ENCODE measurements at places on chromosomes 1 and 21. TPM values are rescaled to one million over a fixed set of nuclear protein-coding genes. Genes with fewer than 3 reads are reported as not detected.
A peak's percentile ranks its signal among the peaks of the same experiment; 100 is the strongest.

DNA sequence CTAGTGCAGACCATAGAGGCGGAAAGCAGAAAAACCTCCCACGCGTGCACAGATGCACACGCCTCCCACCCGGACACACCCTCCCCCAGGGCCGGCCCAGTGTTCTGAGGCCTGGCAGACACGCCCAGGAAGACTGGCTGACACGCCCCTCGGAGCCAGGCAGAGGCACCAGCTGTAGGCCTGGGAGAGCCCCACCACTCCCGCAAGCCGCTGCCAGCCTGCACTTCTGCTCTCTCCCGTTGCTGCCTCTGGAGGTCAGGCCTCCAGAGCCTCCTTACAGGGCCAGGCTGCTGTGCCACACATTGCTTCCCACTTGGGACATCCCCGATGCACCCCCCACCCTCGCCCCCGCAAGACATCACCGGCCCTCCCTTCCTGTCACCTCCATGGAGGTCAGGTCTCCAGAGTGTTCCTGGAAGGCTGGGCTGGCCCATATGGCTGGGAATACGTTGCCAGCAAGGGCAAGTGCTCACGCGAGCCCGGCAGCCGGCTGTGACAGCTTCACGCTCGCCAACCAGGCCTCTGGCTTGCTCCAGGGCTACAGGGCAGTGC is 40.4 kb downstream of the CASZ1 start:
- no peak overlapping the region for H3K27ac ChIP-seq
- no peaks in the 10 kb centered on the region for H3K4me1 ChIP-seq
- no peaks in the 10 kb centered on the region for H3K36me3 ChIP-seq
- no peaks in the 10 kb centered on the region for H3K27me3 ChIP-seq
- no peak for DNase-seq
- no peak overlapping the region for H3K4me3 ChIP-seq

The NUP210L gene
- polyA plus RNA-seq: 0.19 TPM

DNA sequence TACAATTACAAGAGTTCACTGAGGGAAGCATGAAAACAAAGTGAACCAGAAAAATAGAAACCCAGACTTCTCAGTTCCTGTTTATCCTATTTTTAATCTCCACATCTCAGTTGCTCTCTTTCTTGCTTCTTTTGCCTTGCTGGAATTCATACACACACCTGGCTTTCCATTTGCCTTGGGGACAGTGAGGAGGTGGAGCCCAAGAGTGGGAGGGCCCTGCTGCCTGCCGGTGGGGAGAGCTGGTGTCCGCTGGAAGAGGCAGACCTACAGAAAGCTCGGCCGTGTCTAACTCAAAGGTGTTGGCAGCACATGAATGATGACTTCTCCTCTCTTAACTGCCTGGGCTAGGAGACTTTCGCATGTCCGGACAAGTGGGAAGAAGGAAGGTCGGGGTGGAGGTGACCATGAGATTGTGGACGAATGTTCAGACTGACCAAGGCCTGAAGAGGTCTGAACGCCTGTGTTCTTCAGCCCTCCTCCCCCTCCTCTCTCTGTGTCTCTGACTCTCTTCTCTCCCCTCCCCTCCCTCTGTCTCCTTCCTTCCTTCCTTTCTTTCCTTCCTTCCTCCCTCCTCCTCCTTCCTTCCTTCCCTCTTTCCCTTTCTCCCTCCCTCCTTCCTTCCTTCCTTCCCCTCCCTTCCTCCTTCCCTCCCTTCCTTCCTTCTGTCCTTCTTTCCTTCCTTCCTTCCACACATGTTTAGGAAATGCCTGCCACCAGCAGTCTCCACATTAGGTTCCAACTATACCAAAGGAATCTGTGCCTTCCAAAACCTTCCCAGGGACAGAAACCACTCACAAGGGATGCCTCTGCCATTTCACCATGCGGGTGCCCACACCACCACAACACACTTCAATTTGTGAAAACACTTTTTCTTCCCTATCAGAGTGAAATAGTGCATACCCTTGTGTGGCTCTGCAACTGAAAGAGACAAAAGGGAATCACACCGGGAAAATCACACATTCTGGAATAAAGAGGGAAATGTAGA is 157.3 kb upstream of the RUNX1 start:
- H3K4me3 ChIP-seq: no peak overlapping the region
- no peaks in the 10 kb centered on the region for H3K4me1 ChIP-seq
- no peaks in the 10 kb centered on the region for H3K27me3 ChIP-seq
- no peak for DNase-seq

- peaks cover 6% of the 10 kb centered on the region for H3K4me1 ChIP-seq
- no peaks in the 10 kb centered on the region for H3K27me3 ChIP-seq
- peak overlapping the region; percentile 69 for H3K27ac ChIP-seq
- no peaks in the 10 kb centered on the region for H3K36me3 ChIP-seq
- no peak overlapping the region for H3K4me3 ChIP-seq
Observed at GRCh38 chr1:151196292-151196800, 2.0 kb upstream of the PIP5K1A start.

The ARTN gene
- 6.7 TPM for polyA plus RNA-seq

DNA sequence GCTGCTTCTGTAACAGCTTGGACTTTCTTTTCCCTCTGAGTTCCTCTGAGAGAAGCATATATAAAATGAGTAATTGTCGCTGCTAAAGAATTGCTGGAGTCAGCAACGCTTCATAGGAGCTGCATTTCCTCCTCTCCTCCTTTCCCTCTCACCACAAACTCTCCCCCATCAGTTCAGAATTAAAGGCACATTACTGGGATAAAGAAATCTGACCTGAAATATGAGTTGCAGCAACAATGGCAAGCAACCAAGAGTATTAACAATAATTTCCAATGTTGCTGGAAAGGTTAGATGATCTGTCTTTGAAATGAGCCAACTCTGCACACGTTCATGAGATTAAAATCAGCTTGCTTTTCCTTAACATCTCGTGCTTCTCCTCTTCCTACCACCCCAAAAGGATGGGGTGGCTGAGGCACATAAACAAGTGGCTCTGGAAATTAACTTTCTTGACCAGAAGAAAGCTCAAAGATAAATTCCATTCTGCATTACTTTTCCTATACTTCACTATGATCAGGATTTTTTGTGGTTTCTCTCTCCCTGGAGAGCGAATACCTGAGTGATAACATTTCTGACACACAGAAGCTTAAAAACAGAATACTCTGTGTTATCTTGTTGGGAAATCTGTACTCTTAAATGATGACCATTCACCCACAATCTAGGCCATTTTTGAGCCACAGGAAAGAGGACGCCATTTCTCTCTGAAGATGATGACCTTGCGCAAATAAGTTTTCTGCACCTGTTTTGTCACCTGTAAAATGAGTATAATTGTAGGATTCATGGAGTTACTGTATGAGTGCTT is 90.2 kb downstream of the TGFBR3 start:
- H3K4me3 ChIP-seq: no peak overlapping the region
- no peak for DNase-seq
- H3K36me3 ChIP-seq: no peaks in the 10 kb centered on the region
- no peak overlapping the region for H3K27ac ChIP-seq
- H3K27me3 ChIP-seq: no peaks in the 10 kb centered on the region

- H3K27ac ChIP-seq: no peak overlapping the region
- no peak for DNase-seq
- no peaks in the 10 kb centered on the region for H3K27me3 ChIP-seq
Observed at GRCh38 chr1:11984121-11984520, 3.9 kb downstream of the MFN2 start.

The FHAD1 gene
- 2.5 TPM for polyA plus RNA-seq

- no peak overlapping the region for H3K4me3 ChIP-seq
- H3K27me3 ChIP-seq: no peaks in the 10 kb centered on the region
- H3K4me1 ChIP-seq: no peaks in the 10 kb centered on the region
- no peak for DNase-seq
Observed at GRCh38 chr1:173367136-173367535, 110.0 kb upstream of the PRDX6 start.

DNA sequence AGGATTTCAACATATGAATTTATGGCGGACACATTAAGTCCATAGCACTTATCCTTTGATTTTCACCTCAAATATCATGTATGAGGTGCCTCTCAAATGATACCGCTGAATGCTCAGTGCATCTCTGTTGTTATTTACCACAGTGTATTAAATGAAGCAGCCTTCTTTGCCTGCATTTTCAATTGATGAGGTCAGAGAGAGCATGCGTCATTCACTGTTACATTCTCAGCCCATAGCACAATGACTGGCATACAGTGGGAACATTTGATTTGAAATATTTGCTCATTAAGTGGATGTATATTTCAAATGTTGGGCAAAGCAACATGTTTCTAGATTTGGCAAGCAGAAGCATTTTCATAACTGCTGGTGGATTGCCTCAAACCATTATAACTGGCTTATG is 45.7 kb downstream of the LRRC7 start:
- no peaks in the 10 kb centered on the region for H3K27me3 ChIP-seq
- no peak overlapping the region for H3K27ac ChIP-seq
- DNase-seq: no peak
- H3K4me3 ChIP-seq: no peak overlapping the region

GRCh38 chr1:54850737-54851136 is 36.3 kb downstream of the DHCR24 start:
- DNase-seq: no peak
- H3K27me3 ChIP-seq: no peaks in the 10 kb centered on the region
- peaks cover 57% of the 10 kb centered on the region for H3K36me3 ChIP-seq
- H3K4me3 ChIP-seq: no peak overlapping the region
- no peak overlapping the region for H3K27ac ChIP-seq

The LENEP gene
- polyA plus RNA-seq: not detected

The RUNX3 gene
- polyA plus RNA-seq: 0.23 TPM

DNA sequence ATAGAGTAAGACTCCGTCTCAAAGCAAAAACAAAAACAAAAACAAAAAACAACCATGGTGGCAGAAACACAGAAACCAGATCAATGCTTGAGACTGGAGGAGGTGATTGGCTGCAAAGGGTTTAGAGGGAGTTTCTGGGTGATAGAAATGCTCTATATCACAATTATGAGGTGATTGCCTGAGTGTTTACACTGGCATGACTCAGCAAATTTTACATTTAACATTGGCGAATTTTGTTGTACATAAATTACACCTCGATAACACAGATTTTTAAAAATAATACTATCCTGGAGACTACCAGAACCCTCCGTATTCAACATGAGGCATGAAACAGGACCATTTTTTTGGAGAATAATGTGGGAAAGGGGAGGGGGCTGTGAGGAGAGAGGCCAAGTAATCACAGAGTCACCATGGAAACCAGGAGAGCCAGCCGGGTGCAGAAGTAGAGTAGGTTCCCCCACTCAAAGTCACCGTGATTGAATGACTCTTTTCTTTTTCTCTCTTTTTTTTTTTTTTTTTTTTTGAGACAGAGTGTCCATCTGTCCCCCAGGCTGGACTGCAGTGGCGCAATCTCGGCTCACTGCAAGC is 24.3 kb downstream of the HEYL start:
- H3K4me1 ChIP-seq: no peaks in the 10 kb centered on the region
- H3K27ac ChIP-seq: no peak overlapping the region
- DNase-seq: peak; percentile 41
- H3K4me3 ChIP-seq: no peak overlapping the region
- peaks cover 16% of the 10 kb centered on the region for H3K27me3 ChIP-seq

The ATP1A4 gene
- polyA plus RNA-seq: 0.27 TPM

The C1orf53 gene
- polyA plus RNA-seq: 4.1 TPM

The MRPL55 gene
- 182 TPM for polyA plus RNA-seq

- no peak overlapping the region for H3K4me3 ChIP-seq
- peaks cover 15% of the 10 kb centered on the region for H3K4me1 ChIP-seq
- DNase-seq: peak; percentile 40
- no peak overlapping the region for H3K27ac ChIP-seq
Observed at GRCh38 chr1:13788795-13789194, 88.8 kb downstream of the PRDM2 start.

DNA sequence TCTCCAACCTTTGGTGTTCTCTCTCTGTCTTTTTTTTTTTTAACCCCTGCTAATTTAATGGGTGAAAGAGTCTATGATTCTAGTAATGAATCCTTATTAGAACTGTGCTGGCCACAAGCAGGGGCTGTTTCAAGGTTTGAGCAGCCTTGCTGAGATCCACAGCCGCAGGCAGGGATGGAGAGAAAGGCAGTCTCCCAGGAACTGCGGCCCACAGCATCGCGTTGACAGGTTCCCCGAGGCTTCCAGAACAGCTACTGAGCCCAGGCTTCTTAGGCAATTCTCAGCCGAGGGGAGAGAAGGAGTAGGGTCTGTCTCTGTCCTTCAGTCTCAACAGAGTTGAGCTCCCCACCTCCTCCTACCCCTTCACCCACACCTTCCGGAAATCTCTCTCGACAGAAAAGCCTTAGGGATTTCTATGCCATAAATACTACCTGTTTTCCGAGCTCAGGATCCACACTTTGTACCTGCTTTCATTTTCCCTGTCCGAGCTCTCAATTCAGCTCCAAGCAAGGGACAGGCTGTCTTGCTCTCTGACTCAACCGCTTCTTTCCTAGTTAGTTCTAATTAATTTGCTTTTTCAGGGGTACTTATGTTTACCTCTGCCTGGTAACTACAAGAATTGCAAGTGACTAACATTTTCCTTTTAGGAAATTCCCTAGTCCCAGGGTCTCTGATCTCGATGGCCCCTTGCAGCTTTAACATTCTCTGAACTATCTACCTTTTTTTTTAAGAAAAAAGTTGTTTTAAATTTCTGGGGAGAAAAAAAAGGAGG is 6.7 kb upstream of the CASZ1 start:
- no peaks in the 10 kb centered on the region for H3K36me3 ChIP-seq
- H3K4me1 ChIP-seq: peaks cover 12% of the 10 kb centered on the region
- H3K27ac ChIP-seq: no peak overlapping the region
- H3K27me3 ChIP-seq: peaks cover 2% of the 10 kb centered on the region
- no peak for DNase-seq

DNA sequence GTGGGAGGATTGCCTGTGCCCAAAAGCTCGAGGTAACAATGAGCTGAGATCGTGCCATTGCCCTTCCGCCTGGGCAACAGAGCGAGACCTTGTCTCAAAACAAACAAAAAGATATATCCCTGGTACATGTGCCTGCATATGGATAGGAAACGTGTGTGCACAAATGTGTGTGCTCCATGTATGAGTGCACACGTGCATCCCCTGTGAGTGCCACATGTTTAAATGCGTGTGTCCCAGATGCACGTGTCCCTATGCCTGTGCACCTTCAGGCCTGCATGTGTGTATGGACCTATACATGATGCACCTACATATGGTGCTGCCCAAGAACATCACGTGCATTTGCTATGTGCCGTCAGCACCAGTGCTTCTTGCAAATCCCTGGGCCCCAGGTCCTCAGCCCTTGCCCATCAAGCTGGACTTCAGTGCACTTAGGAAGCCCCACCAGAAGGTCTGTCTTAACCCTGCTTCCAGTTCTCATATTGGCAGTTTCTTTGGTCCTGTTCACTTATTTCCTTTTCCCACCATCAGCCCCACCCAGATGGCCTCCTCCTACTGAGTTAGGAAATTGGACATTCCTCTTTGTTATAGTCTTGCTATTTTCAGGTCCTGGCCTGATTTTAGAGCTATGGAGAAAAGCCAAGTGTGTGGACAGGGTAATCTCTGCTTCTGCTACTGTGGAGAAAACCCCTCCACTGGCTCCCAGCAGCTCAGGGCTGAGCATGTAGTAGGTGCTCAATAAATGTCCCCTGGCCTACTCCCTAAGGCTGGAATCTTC is 15.4 kb downstream of the TIE1 start:
- no peak for DNase-seq
- no peaks in the 10 kb centered on the region for H3K4me1 ChIP-seq
- H3K27me3 ChIP-seq: no peaks in the 10 kb centered on the region
- no peak overlapping the region for H3K27ac ChIP-seq
- H3K4me3 ChIP-seq: no peak overlapping the region

GRCh38 chr1:54627196-54627595 is 3.9 kb upstream of the FAM151A start:
- no peak for DNase-seq
- no peaks in the 10 kb centered on the region for H3K27me3 ChIP-seq
- H3K27ac ChIP-seq: no peak overlapping the region
- H3K4me1 ChIP-seq: no peaks in the 10 kb centered on the region
- no peak overlapping the region for H3K4me3 ChIP-seq

- DNase-seq: no peak
- no peak overlapping the region for H3K27ac ChIP-seq
- no peaks in the 10 kb centered on the region for H3K36me3 ChIP-seq
- H3K4me1 ChIP-seq: peaks cover 9% of the 10 kb centered on the region
Observed at GRCh38 chr1:182766881-182767645, 22.5 kb upstream of the NPL start.

The FCRL1 gene
- polyA plus RNA-seq: not detected

The CDC42SE1 gene
- polyA plus RNA-seq: 18.4 TPM

Measured in GM23338 (cell line).